ENCODE measurements at places on chromosomes 7 and 10.
A peak's percentile ranks its signal among the peaks of the same experiment; 100 is the strongest.

- no peak for DNase-seq
These were observed 19.6 kb downstream of the FRMPD2 start for GRCh38 chr10:48254750-48255512.

GRCh38 chr10:122877264-122877663, 2.1 kb downstream of the FAM24B start:
- peak; percentile 36 for DNase-seq

- DNase-seq = peak; percentile 26
These were observed 137.2 kb downstream of the NOC3L start for GRCh38 chr10:94225589-94225988.

DNA sequence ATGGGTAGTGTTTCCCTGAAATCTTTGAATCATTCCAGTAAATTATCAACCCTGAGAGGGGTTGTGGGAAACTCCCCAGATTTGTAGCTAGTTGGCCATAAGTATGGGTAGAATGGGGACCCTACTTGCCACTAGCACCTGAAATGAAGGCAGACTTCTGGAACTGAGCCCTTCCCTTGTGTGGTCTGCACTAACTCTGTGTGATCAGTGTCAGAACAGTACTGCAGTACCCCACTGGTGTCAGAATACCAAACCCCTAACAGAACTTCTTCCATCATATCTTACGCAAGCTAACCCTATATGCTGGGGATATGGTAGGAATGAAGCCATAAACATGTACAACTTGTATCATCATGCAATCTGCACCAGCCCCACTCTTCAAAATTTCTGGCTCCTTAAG, 50.8 kb downstream of the ABI1 start:
- DNase-seq = no peak

DNA sequence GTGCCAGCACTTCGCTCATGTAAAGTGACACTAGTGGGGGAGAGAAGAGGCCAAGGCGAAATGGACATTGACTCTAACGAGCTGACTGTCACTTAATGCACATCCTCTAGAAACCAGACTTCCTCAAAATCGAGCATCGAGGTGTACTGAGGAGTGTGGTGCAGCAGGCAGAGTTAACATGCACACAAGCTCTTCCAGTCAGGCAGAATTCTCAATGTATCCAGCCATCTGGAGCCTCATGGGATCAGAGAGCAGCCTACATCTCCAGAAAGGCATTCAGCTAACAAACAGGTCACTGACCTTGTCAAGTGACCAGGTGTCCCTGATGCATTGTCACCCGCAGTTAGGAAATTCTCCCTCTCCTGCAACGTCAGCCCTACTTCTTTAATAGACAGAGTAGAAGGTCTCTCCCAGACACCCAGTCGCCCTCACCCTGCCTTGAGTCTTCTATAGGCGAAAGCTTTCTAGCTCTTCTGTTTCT, 259.8 kb upstream of the AOAH start:
- no peak for DNase-seq

GRCh38 chr7:106484562-106484961, 176.4 kb downstream of the CCDC71L start:
- no peak for DNase-seq

GRCh38 chr10:12825260-12825849, 176.2 kb downstream of the CCDC3 start:
- no peak for DNase-seq

DNA sequence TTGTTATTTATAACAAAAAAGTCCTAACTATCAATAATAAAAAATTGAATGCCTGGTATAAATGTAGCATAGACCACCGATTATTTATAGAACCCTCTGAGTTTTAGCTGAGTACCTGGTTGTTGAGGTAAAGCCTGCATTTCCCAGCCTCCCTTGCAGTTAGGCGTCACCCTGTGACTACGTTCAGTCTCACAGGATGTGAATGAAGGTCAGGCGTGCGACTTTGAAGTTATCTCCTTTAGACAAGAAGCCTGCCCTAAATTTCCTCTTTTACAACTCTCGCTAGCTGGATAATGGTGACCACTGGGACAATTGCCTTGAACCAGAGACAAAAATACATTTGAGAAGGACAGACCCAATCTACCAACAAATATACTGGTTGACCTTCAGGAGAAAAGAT, 67.5 kb upstream of the TES start:
- DNase-seq = no peak

DNA sequence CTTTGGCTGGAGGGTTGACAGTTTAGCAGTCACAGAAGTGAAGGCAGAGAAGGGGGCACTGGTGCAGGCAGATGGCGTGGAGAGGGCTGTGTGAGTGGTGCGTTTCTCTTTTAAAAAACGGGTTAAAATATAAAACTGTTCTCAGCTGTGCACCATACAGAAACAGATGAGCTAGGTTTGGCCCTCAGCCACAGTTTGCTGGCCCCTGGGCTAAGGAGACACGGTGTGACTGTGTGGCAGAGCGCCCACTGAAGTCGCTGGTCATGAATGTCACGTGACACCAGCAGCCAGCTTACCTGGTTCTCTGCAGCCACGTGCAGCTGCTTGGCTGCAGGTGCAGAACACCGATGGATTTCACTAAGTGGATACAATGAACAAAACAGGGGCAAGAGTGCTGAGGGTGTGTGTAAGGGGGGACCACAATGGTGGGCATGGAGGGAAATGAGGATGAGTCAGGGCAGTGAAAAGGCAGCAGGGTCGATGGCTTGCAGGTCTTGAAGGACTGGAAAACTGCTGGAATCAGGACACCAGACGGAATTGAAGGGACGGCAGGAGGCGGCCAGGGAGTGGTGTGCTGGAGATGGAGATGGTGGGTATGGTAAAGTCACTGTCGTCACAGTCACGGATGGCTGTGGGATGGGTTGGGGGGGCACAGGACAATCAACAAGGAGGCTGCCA, 7.4 kb downstream of the ZNF746 start:
- no peak for DNase-seq

DNA sequence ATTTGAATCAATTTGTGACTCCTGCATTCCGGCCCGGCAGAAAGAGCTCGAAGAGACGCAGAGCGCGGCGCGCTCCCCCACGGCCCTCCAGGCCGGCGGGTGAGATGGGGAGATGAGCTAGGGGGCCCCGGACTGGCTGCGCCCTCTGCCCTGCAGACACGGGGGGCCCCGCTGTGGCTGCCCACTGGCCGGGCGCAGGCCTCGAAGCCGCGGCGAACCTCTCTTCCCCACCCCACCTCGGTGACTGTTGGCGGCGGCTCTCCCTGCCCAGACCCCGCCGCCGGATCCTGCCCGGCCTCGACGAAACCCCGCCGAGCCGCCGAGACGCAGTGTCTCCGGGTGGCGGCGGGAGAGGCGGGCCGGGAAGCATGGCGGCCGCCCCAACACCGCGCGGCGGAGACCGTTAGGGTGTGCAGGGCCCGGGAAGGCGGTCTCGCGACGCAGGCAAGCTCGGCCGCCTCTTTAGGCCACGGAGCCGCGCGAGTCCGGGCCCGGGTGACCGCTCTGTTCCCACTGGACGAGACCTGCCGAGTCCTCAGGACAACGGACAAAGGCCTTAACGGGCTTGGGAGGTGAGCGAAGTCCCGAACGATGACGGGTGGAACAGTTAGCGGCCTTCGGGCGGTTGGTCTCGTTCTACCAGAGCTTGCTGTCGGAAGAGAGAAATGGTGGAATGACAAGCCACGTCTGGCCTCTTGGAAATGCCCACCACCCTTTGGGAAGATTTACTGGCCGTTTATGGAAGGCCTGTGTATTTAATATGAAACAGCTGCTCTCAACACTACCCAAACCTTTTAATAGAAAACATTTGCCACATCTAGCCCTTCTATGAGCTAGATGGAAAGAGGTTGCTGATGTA, 24.3 kb downstream of the NUP42 start:
- no peak for DNase-seq

- DNase-seq = peak; percentile 70
These were observed 40.7 kb downstream of the ATE1 start for GRCh38 chr10:121886997-121887622.

GRCh38 chr10:77667426-77668324, 30.1 kb upstream of the KCNMA1 start:
- no peak for DNase-seq
